ENCODE measurements at places on chromosomes 6 and 20.

DNA sequence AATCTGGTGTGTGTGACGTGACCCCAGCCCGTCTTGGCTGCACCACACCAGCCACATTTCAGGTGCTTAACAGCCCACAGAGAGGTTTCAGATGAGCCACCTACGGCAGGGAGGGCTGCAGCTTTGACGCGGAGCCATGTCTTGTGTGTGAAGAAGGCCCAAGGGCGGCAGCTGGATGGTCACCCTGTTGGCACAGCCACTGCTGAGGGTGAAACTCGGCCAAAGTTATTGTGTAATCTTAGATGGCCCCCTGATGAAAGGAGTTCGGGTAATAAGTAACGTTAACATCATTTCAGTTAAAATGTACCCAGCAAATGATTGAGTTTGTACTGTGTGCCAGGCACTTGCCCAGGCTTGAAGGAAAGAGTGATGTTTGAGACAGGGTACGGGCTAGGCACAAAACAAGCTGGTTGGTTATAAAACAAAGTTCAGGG is 97.2 kb downstream of the SSR1 start:
- DNase-seq, result no peak

DNA sequence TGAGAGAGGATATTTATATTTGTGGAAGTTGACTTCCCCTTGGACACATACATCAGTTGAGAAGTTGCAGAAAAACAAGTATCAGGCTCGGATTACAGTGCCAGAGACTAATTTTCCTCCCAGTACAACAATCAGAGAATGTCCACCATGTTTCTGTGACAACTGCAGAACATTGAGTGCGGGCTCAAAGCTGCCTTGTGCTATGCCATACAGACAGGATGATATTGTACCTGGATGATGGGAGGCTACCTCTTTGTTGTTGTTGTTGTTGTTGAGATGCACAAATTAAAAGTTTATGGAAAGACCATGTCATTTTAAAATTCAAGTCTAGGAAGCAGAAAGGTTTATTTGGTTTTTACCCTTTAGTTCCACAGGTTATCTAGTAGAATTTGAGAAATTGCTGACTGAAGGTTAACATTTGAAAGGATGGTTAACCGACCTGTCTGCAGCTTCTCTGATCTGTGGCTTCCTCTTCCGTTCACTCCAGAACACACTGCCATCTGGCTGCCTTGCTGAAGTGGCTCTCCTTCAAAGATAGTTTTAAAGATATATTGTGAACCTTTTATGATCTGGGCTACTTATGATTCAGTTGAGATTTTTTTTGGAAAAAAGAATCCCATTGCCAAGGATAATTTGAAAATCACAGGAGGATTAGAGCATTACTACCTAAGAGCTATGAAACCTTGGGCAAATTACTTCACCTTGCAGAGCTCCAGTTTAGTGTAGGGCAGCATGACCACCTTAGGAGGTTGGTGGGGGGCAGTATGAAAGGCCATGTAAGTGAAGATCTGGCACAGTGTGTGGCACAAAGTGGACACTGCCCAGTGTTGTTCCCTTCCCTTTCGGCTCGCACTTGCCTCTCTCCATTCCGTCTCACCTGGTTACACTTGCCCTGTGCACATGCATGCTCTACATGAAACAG is 15.9 kb downstream of the TMEM200A start:
- DNase-seq, result no peak

DNA sequence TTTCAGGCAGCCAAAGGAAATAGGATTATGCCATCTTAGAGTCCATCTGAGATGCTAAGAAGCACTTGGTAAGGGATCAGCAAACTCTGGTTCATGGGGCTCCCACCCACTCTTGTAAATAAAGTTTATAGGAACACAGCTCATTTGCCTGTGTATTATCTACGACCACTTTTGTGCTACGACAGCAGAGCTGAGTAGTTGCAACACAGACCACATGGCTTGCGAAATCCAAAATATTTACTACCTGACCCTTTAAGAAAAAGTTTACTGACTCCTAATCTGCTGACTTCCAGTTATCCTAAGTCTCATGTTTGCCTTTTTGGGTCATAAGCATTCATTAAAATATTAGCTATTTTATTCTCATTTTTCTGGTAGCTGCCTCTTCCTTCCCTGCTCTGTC is 859.0 kb downstream of the QKI start:
- no peak for DNase-seq

DNA sequence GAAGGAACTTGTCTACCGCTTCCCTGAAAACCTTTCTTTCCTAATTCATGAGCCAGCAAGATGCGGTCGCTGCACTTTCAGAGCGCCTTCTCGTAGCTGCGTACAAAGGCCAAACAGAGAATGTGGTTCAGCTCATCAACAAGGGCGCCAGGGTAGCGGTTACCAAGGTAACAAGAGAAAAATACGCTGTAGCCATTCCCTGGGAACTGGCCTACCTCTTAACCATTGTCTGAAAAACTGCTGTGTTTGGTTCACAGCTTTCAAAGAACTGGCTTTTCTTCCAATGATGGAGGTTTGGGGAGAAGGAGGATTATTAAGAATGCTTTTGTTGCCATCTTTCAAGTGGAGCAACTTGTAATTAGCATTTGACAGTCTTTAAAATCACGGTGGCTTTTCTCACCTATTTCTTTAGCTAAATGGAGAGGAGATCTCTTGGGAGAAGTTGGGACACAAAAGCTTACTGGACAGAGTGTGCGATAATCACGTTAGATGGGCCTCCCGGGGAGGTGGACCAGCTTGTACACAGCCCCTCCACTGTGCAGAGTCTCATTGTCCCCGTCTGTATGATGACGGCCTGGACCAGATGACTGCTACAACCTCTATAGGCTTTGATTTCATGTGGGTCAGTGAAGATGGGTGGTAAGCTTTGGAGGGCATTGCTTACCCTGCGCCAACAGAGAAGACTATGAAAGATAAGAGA is 71.5 kb downstream of the LYRM2 start:
- no peak for DNase-seq

- no peak for DNase-seq
Observed at GRCh38 chr20:8220716-8221115, 88.7 kb downstream of the PLCB1 start.

DNA sequence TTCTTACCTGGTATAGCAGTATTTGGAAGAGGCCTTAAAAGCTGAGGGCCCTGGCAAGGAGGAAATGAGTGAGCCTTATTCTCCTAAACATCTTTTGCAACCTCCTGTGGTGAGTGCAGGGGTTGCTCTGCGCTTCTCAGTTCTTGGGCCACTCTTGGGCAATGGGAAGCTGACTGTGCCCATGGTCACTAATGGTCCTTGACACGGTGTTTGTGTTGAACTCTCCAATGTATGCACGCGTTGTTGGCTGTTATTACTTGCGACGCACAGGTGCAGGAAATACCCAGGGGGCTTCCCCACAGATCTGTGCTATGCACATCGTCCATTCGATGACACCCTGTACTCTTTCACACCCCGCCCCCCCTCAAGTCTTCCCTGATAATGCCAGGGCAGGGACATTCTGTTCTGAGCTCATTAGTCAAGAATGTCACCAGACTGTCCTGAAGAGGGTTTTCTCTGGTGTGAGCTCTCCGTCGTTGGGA is 79.7 kb downstream of the EDN1 start:
- DNase-seq, result no peak

DNA sequence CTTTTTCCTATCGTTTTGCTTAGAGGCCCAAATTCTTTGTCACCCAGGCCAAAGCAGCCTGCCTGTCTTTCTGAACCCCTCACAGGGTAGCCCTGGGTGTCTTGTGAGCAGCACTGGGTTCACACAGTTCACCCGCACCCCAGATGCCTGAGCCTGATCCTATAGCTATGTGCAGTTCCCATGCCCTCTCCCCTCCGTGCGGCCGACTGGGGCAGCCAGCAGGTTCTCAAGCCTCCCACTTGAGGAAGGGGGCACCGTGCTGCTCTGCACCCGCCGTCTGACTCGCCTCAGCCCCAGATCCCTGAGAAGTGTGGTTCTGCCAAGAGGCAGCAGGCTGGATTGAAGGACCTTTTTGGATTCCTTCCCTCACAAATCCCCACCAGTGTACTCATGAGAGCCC is 89.0 kb downstream of the PSMB1 start:
- DNase-seq, result no peak

DNA sequence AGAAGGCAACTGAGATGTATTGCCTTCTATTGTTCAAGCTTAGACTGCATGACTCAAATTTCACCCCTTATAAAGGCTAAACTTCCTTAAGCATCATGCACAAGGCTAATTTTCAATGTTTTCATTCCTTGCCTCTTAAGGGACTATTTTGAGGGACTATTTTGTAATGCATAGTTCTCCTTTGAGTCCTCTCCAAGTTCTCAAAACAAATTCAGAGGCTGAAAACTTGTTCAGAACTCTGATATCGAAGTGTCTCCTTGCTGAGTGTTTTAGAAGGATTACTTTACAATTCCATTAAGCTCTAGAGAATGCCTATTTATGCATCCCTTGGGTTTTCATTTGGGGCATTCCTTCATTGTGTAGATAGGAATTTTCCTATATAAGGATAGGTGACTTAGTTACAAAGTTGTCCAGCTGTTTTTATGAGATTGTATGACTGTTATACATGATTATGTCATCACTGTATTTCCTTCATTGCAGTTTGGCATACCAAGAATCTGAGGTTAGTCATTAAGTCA is 41.7 kb downstream of the COL19A1 start:
- DNase-seq, result peak; percentile 38

- no peak for DNase-seq
Observed at GRCh38 chr20:9516234-9516871, 2.0 kb downstream of the LAMP5 start.

GRCh38 chr6:131954775-131955107 is 3.6 kb upstream of the CCN2 start:
- DNase-seq, result peak; percentile 31

GRCh38 chr6:78883651-78884050 is 16.3 kb downstream of the IRAK1BP1 start:
- no peak for DNase-seq

DNA sequence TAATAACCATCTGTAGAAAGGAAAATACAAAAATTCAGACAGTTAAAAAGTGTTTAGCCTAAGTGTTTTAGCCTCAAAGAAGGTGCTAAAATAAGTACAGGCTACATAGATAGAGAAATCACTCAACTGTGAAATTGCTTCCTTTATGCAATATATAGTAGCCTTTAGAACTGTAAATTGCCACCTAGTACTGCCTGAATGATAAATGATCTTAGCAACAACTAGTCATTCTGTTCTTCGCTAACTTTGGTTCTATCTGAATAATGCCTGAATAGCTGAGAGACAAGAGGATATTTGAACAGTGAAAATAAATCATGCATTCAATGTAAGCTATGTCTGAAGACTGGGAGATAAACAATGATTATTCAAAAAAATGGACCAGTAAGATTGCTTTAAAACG is 603.3 kb upstream of the PTCHD4 start:
- no peak for DNase-seq

DNA sequence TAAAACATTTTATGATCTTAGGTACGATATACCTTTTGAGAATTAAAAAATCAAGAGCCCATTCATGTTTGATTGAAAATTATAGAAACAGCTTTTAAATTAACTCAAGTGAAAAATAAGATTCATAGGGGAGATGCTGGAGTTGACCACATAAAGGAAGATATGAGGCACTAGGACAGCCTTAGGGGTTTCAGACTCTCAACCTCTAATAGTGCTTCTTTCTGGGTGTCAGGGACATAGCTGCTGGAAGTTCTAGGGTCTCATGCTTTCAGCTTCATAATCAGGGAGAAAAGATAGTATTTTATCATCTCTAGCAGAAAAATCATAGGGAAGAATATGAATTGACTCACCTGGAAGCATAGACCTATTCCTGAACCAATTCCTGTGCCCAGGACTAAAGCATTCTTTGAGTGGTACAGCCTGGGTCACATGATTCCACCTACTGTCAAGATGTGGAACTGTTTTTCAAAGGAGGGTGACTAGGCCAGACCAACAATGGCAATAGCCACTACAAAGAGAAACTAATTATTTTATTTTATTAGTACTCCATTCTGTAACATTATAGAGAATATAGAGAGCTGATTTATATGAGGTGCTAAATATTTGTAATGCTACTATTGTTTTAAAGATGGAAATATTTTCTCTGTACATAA is 27.8 kb upstream of the CENPW start:
- DNase-seq, result peak; percentile 16

DNA sequence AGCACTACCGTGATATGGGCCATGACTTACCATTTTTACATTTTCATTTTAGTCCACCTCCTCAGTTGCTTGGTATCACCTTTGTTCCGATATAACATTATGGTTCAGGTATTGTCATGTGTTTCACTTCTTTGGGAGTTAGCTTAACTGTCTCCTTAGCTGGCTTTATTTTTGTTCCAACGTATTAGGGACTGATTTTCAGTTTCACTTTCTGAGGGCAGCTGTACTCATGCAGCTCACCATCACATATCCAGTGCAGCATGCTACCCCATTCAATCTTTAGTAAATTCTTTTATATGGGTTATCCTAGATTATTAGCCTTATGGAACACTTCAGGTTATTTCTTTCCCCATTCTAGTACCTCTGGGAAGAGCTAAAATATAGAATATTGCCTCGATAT is 362.2 kb upstream of the IRAK1BP1 start:
- no peak for DNase-seq

DNA sequence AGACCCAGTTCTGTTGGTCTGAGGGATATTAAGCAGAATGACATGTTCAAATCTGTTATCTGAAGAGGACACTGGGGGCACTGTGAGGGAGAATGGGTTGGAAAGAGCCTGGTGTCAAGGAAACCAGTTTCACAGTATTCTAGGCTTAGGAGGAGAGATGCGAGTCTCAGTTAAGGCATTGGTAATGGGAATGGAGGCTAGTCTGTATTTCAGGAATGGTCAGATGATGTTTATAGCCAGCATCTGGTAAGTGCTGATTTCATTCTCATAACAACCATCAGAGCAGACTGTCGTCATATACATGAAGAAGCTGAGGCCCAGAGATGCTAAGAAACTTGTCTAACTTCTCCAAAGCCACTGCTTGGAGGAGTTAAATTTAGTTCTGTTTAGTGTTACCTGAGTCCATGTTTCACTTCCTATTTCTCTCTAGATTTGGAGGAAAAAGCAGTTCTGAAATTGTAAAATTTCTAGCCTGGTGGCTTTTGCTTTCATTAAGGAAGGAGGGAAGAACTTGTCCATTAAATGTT is 242.0 kb downstream of the ARID1B start:
- no peak for DNase-seq

DNA sequence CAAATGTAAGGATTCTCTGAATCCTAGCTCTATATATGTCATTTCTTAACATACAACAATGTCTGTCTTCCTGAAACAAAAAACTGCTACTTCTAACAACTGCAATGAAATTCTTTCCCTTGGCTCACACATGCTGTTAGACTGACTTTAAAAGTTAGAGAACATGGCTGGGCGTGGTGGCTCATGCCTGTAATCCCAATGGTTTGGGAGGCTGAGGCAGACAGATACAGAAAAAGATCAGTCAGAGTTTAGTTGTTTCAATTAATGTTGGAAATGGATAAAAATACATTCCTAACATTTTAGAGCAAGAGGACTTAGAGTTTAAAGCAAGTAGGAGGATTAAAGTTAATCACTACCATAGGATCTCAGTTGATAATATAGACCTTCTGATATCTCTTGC is 28.7 kb upstream of the KIAA1586 start:
- DNase-seq, result no peak

DNA sequence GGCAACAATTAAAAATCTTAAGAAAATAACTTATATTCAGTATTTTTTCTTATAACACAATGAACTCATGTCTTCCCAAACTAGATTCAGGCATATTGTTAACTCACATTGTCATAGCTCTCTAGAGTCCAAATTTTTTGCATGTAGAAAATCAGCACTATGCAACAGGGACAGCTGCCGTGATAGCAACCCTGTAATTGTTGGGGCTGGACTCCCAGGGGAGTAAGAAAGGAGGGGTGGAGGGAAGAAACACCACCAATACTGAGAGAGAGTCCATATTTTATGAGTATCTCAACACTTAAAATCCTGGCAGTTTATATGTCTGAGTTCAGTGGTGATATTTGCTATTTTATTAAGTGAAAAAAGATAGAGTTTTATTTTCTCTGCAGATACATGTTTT is 89.6 kb upstream of the HS3ST5 start:
- DNase-seq, result peak; percentile 1

Data from GM23248 (cell line).